ENCODE measurements at places on chromosomes 12 and 14.

DNA sequence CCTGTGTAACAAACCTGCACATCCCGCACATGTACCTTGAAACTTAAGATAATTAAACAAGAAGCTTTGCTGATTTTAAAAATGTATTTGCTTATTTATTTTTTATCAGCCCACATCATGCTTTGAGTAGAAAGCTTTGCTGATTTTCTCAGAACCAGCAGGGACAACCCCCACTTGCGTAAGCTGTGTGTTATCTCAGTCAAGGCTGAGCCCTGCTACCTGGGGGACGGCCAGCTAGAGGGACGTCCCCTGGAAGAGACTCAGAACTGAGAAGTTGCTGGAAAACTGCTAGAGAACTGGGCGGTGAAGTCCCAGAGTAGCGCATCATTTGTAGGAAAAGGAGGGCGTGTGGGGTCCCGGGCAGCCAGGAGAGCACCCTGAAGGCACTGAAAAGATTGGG is 4.1 kb upstream of the PLEK2 start:
- DNase-seq: peak; percentile 88

- peak; percentile 44 for DNase-seq
Observed at GRCh38 chr14:58200846-58201245, 897 bp downstream of the ACTR10 start.

GRCh38 chr12:114655934-114656749 is 27.8 kb downstream of the TBX3 start:
- no peak for DNase-seq

DNA sequence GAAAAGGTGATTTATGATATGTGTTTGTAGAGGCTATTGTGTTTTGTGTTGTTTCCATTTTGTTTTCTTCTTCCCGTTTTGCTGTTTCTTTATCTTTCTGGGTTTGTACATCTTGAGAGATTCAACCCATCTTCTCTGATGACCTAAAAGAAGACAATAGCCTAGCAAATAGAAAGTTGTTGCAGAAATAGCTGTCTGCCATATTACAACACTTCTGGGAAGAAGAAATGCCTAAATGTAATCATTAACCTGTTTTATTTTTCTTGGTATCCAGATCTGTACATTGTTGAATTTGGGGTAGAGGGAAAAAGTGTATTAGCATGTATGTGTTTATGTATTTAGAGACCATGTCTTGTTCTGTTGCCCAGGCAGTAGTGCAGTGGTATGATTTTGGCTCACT is 50.3 kb downstream of the SPATS2 start:
- no peak for DNase-seq
